Fibroblast of skin of left biceps (primary cell): ENCODE measurements at places on chromosomes 1 and 21.

GRCh38 chr1:201252944-201253371, 30.3 kb upstream of the PKP1 start:
- DNase-seq, result no peak

- DNase-seq, result no peak
Measured at GRCh38 chr1:219495737-219496408, 117.0 kb downstream of the ZC3H11B start.

DNA sequence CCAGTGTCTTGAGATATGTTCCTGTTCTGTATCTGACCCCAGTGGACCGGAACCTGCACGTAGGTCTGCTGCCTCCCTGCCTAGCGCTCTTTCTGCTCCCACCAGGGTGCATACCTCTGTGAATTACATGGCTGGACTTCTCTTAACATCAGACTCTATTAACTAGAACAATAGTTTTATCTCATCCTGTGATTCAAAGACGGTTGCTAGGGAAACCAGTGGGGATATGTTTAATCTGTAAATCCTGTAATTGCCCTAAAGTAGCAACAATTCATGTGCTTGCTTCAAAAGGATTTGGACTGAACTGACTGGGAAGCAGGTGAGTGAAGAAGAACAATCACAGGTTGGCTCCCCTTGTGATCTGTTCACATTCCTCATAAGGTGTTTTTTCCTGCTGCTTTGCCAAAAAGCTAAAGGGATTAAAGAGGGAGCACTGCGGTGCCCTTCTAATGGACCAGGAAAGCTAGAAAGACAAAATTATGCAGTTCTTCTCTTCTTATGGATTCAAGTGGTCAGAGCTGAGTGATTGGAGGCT, 52.7 kb upstream of the DIRAS3 start:
- no peak for DNase-seq

DNA sequence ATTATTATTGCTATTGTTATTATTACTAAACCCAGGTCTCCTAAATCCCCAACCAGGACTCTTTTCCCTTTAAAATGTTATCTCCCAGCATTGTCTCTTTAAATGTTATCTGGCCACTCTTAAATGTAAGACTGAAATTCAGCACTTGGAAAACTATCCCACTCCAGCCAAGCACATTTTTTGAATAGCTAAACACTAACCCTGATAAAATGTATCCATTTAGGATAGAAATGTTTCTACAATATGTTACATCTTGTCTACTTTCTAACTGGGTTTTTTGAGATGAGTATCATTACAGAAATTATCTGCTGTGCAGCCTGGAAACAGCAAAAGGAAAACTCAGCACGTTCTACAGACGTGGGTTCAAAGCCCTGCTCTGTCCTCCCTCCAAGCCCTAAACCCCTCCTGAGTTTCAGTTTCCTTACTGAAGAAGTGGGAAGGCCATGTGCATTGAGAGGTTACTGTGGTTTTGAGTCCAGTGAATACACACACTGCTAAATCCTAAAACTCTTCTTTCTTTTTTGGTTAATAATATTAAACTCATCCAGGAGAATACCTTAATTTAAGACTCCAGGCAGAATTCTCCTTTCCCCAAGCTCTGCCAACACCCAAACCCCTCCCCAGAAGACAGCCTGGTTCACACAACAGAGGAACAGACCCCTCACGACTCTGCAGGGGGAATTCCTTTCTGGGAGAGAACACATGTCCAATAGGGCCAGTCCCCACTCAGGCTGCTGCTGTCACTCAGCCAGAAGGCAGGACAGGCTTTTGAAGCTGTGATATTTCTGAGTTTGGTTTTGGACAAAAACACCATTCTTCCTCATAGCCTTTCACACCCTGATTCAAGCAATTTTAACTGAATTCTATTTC, 41.9 kb downstream of the HIVEP3 start:
- no peak for DNase-seq

GRCh38 chr1:221718381-221719277, 23.3 kb downstream of the DUSP10 start:
- peak; percentile 98 for DNase-seq

DNA sequence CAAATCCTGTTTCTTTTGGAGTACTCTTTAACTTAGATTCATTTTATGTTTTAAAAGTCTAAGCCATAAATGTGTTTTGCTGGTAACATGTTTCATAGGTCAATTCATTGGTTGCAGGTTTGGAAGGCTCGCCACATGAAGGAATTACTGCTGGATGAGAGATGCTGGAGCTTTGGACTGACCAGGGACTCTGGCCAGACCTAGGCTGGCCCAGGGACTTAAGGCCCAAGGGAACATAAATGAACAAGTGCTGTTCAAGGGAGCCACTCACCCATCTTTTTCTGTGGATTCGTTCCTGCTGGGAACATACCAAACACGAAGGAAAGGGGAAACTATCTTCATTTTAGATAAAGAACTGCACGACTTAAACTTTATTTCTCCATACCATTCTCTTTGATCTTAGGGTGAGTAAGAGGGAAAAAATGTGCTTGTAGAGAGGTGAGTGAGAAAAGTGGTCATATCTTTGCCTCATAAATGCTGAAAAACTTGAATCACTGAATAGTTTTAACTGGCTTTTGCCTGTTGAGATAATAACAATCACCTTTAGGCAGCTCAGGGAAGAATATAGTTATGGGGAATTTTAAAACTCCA, 15.3 kb upstream of the SHCBP1L start:
- DNase-seq, result no peak

GRCh38 chr1:19055701-19056100, 99.2 kb upstream of the IFFO2 start:
- no peak for DNase-seq
